ENCODE measurements at places on chromosomes 2 and 18.
A peak's percentile ranks its signal among the peaks of the same experiment; 100 is the strongest.

DNA sequence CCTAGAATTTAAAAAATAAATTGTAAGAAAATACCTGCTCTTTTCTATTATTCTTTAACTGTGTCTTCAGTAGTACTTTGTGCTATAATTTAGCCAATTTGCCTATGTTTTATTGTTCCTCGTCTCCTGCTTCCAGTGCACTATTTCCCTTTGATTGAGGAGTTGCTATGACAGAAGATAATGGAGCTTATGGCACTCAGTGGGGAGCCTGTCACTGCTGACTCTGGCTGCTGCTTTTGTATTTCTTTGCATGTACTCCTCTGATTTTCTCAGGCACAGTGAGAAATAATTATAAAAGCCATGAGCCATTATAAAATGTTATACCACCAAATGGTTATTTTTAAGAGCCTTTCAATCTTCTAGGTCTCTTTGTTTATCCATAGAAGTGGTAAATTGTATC lies 1310.8 kb upstream of the SLC39A10 start:
- no peak for DNase-seq

- DNase-seq = peak; percentile 69
Measured at GRCh38 chr18:48161191-48161910, 230.9 kb upstream of the SMAD2 start.

- no peak for DNase-seq
Measured at GRCh38 chr2:60366135-60366712, 187.2 kb downstream of the BCL11A start.

GRCh38 chr2:238465487-238466242 lies 38.9 kb downstream of the ASB1 start:
- DNase-seq = no peak

GRCh38 chr2:14199040-14199439 lies 433.5 kb upstream of the LRATD1 start:
- no peak for DNase-seq

DNA sequence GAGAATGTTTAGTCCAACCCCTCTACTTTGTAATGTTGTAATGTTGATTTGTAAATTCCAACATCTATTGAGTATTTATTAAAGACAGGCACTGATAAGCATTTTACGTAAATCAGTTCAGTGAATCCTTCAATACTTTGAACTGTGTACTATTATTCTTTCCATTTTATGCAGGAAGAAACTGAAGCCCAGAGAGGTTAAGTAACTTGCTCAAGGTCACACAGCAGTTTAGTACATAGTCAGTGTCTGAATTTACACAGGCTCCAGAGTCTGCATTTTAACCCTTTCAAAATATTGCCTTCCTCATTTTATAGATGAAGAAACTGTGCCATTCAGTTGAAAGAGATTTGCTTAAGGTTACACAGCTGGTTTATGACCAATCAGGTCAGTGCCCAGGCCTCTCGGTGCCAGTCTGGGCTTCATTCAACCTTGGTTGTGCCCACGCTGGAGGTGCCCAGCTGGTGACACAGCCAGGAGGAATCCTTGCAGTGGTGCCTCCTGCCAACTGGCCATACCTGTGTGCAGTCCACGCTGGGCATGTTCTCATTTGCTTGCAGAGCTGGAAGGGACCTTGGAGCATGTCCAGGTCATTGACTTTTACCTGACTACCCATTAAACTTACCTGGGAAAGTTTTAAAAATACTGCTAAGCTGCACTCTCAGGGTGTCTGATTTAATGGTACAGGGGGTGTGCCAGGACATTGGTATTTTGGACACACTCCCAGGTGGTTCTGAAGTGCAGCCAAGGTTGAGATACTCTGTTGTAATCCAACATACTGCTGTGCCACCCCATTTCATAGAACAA lies 74.3 kb upstream of the CYRIA start:
- no peak for DNase-seq

DNA sequence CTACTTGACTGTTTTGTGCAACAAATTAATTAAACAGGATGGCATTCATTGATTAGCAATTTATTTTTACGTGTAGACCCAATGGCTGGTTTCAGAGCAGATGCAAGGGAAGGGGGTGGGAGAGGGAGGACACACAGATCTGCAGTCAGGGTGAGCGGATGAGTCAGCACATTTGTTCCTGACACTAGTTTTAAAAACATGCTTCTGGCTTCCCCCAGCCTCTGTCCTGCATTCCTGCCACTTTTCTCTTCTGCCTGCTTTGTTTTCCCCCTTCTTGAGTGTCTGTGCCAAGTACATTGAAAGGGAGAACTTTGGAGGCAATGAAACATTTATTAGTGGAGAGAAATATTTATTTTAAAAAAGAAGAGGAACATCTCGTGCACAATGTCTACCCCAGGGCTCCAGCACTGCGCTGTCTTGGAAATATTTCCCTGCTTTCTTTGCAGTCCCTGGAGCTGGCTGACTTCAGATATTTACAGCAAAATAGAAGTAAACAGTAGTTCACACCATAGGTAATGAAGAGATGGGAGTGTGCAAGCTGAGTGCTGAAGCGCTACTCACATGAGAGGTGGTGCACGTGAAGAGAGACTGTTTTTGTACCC lies 52.2 kb downstream of the NRP2 start:
- peak; percentile 55 for DNase-seq

DNA sequence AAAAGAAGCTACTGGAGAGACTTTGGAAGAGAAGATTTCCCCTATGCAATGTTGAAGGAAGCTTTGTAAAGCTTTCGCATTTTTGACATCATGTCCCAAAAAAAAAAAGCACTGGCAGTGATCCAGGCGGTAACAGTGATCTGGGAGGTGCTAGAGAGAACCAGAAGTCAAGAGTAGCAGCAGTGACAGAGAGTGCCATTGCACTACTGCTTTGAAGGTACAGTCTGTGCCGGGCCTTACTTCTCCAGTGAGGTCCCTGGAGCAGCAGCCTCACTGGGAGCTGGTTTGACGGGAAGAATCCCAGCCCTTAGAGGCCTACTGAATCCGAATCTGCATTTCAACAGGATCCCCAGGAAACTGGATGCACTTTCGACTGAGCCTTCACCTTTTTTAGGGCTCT lies 50.9 kb upstream of the ATL2 start:
- no peak for DNase-seq

GRCh38 chr2:211117026-211117425 lies 560.6 kb downstream of the CPS1 start:
- no peak for DNase-seq

DNA sequence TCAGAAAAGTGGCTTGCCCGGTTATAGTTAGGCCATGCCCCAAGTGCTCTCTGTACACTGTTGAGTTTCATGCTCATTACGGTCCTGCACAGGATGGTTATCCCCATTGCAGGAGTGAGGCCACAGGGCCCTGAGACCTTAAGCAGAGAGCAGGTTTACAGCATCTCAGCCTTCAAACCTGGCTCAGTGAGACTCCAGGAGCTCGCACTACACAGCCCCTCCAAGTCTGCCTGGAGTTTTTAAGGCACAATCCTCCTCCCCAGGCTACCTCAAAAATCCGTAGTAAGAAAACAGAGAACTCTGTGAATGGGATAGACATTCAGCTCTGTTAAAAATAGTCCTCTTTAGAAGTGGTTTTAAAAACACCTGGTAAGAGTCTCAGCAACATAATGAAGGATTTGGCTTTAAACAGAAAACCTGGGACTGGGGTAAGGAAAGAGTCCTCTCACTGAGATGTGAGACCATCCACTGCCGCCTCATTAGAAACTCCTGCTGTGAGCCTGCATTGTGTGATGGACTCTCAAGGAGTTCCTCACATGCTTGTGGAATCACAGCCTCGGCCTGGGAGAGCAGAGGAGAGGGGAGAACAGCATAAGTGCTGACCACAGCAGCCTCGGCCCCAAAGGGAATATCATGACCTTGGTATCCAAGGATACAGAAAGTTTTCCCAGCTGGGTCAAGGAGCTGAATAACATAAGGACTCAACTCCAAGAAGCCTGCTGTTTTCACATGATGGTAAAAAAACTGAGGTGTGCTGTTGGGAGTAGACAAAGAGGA lies 214.8 kb downstream of the ATAD2B start:
- no peak for DNase-seq

GRCh38 chr18:41871229-41872000 lies 83.6 kb upstream of the PIK3C3 start:
- no peak for DNase-seq

DNA sequence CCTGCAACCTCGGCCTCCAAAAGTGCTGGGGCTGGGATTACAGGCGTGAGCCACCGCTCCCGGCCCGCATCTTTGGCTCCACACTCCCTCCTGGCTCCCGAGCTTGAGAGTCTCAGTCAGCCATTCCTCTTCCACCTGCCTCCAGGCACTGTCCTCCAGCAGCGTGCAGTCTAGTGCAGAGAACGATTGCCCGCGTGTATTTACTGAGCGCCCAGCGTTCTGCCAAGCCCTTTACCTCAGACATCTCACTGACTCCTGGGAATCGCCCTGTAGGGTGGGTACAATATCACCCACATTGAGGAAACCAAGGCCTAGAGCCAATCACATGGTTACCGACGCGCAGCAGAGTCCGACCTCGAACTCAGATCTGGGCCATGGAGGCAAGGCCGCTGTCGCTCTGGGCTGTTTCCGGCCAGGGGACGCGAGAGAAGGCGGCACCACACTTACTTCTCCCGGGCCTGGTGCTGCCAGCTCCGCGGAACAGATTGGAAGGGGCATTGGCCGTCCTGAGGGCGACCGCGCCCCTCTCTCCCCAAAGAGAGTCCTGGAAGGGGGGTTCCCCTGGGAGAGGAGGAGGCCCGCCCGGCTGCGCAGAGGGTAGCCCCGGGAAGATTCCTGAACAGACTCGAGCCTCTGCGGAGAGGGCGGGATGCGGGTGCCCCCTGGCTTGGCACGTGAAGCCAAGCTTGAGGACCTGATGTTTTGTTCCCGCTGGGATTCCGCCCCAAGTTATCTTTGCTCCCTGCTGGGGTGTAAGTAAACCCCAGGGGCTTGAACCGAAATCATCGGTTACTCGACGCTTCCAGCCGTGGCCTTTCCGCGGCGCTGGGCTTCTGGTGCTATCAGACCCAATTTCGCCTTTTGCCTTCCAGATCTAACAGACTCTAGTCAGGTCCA lies 5.2 kb upstream of the DLX2 start:
- DNase-seq = no peak

- DNase-seq = peak; percentile 91
Measured at GRCh38 chr2:176115883-176116813, at the start of gene HOXD10. HOXD10 (plus strand) TSS chr2:176116778; CDS start chr2:176116834, 56 bp downstream.

DNA sequence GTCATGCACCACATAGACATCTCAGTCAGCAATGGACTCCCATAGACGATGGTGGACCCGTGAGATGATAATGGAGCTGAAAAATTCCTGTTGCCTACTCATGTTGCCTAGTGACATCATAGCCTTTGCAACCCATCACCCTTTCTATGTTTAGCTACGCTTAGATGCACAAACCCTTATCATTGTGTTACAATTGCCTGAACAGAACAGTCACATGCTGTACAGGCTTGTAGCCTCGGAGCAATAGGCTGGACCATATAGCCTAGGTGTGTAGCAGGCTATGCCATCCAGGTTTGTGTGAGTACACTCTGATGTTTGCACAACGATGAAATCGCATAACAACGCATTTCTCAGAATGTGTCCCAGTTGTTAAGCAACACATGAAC lies 221.6 kb downstream of the ALPK2 start:
- no peak for DNase-seq

DNA sequence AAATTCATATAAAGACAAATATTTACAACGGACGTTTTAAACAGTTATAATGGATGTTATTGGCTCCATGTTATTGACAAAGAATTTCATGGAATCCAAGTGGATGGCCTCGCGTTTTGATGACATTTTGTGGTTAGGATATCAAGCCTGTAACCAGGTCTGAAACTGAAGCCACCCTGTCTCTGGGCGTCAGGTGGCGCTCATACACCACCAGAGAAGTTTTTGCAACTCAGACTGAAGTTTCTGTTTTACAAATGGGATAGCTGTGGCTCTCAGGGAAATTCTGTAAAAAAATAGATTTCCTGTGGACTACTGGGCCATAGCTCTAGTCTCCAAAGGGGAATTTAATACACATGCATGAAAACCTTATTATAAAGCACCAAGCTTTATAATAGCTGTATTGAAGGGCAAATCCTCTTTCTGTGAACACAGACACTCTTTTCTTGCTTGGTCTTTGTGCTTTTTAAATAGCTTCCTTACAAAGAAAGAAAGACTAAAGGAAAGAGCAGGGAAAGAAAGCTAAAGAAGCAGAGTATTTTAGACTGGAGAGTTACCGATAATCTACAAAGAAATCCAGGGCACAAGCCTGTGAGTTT lies 86.7 kb downstream of the C18orf54 start:
- peak; percentile 18 for DNase-seq

DNA sequence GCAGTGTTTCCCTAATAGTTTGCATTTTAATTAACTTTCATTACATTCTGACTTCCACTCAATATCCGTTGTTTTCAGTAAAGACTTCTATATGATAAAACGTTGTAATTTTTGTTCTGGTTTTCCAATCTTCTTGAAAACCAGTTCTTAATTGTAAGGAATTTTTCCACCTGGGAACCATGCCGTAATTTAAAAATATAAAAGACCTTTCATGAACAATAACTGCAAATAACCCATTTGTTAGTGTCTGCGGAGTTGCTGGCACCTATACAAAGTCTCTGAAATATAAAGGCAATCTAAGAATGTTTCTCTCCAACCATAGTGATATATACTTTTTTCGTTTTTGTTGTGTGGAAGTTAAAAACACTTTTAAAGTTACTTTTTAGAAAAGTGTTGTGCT lies 7.7 kb upstream of the SATB2 start:
- no peak for DNase-seq

GRCh38 chr2:146037334-146037870 lies 1517.5 kb upstream of the ZEB2 start:
- DNase-seq = no peak

GRCh38 chr2:8496079-8496478 lies 185.8 kb upstream of the ID2 start:
- DNase-seq = no peak

DNA sequence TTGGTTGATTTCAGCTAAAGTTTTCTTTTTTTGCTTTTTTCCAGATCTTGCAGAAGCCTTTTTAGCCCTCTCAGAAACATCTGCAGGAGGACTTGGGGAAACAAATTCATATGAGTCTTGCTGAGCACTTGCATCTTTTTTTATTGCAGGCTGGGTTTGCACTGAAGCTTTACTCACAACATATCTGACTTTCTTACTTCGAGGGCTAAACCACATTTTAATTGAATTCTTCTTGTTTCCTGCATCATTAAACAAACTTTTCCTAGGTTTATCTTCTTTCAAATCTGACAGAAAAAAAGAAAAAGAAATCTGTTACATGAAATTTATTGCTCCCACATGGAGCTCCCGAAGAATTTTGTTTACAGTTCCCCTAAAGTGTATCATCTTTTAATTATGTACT lies 28.3 kb downstream of the BARD1 start:
- no peak for DNase-seq

DNA sequence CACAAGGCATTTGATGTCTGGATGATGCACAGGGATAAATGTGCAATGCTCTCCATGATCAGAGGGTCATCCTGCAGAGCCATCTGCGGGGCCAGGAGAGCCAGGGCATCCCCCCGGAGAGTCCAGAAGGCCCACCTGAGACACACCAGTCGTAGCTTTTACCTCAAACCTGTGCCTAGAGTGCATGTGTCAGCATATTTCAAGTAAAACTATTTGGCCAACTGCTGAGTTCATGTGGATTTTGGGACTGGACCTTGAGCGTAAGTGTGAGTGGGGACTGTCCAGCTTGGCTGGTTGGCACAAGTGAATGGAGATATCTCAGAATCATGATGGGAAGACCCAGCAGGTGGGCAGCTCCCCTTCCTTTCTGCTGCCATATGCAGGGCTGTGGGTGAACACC lies 147.8 kb upstream of the TPO start:
- no peak for DNase-seq

Measured in Caki2 (cell line).